ENCODE measurements at places on chromosomes 4 and X.
A peak's percentile ranks its signal among the peaks of the same experiment; 100 is the strongest.

DNA sequence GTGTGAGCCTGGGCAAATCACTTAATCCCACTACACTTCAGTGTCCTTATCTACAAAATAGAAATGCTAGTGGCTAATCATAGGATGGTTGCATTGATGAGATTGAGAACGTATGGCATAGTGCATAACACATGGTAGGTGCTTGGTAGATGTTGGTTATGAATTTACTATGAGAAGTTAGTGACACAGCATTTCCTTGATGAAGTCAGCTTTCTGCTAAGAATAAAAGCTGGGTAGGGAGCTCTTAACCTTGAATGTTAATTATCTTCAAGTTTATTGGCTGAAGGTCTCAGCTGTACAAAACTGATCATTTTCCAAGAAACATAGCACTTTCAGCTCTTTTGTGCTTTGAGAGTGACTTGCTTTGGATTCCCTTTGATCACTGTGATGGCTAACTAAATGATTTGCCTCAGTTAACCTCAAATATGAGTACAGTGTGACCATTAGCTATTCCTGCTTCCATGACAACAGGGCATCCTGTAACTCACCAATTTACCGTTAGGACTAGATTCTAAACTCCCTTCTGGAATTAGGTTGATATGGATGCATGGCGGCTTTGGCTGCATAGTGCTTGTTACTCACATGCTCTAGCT lies 17.8 kb downstream of the PDK3 start:
- no peak for DNase-seq

- DNase-seq = no peak
These were observed 24.5 kb downstream of the IL15 start for GRCh38 chr4:141660880-141661279.

GRCh38 chr4:75997946-75998345 lies 7.2 kb upstream of the SDAD1 start:
- no peak for DNase-seq

GRCh38 chr4:107989162-107989536 lies 540 bp upstream of the HADH start:
- no peak for DNase-seq

- no peak for DNase-seq
These were observed 639.7 kb upstream of the AGA start for GRCh38 chr4:178081896-178082295.

- no peak for DNase-seq
These were observed 98.8 kb upstream of the STX18 start for GRCh38 chr4:4640692-4641091.

- no peak for DNase-seq
These were observed 936 bp downstream of the TMEM144 start for GRCh38 chr4:158211222-158211621.

DNA sequence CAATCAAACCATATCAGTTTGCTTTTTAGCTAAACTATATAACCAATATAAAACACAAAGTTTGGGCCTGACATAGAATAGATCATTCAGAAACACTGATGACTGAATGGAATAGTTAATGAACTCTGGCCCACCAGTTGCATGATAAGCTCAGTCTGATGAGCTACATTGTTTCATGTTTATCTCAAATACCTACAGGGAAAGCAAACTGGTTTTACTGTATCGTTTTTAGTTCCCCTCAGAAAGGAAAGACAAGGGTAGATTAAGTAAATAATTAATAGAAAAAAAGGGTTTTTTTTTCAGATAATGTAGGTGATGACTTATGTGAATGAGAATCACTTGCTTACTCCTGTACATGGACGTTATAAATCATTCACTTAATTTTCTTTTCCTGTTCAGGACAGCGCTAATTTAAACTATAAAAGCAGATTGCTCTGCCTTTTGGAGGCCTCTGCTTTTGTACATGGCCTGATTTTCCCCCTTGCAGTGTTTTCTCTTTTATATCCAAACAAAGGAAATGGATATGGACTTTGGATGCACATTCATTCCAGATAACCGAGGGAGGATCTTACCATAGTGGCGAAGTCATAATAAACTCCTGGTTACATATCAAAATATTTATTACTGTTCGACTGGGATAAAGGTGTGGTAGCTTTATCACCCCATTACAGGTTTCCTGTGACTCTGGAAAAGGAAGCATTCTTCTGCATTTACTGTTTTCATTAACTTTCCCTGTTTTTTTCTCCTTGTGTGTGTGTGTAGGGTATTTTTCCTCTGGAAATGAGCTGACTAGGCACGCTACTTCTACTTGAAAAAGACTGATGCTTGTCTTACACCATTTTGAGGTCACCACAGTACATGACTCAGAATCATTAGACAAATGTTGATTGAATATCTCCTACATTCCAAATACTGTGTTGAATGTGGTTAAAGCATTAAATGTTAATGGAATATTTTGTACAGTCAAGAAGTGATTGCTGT lies 373.1 kb upstream of the HS3ST1 start:
- DNase-seq = no peak

GRCh38 chr4:185398618-185399017 lies 2.0 kb downstream of the ANKRD37 start:
- DNase-seq = no peak

GRCh38 chrX:114800719-114801118 lies 216.7 kb downstream of the IL13RA2 start:
- DNase-seq = no peak

DNA sequence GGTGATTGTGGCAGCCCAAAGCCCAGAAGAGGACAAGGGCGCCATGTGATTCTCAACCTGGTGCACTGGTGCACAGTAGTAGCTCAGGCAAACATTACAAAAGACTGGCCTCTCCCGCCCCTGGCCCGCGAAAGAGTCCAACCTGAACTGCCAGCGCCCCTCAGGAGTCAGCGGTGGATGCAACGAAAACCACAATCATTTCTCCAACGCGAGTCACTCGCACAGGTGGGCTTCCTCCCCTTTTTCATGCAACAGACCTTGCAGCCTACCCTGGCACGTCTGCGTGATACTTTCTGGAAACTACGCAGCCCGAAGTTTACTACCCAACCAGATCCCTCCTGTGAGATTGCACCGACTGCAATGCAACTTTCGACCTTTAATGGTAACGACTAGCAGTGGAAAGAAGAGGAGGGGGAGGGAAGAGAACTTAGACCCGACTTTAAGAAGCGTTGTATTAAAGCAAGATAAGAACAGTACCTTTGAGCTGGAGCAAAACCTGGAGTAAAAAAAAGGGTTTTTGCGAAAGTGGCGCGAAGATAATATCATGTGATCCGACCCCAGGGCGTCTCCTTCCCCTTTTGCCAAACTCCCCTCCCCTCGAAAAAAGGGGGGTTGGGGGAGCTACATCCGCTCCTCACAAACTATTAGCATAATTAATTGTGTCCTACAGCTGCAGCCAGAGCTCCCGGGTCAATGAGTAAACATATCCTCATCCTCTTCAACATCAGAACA lies 63.3 kb upstream of the CCDC160 start:
- DNase-seq = no peak

- DNase-seq = peak; percentile 40
These were observed 149.9 kb downstream of the CHIC2 start for GRCh38 chr4:53914313-53915016.

GRCh38 chr4:54726907-54727306 lies 69.2 kb downstream of the KIT start:
- DNase-seq = no peak

GRCh38 chrX:20333672-20334071 lies 67.0 kb upstream of the RPS6KA3 start:
- no peak for DNase-seq

- DNase-seq = no peak
These were observed 132.3 kb upstream of the PTCHD1 start for GRCh38 chrX:23202326-23202725.

DNA sequence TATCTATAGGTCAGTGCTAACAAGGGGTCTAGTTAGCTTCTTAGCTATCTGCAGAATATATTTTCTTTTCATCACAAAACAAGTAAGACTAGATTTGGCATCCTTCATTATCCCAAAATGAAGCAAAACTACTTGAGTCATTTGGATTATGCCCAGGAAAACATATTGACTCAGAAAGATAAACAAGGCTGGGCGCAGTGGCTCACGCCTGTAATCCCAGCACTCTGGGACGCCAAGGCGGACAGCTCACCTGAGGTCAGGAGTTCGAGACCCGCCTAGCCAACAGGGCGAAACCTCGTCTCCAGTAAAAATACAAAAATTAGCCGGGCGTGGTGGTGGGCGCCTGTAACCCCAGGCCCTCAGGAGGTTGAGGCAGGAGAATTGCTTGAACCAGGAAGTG lies 18.0 kb upstream of the MND1 start:
- no peak for DNase-seq

DNA sequence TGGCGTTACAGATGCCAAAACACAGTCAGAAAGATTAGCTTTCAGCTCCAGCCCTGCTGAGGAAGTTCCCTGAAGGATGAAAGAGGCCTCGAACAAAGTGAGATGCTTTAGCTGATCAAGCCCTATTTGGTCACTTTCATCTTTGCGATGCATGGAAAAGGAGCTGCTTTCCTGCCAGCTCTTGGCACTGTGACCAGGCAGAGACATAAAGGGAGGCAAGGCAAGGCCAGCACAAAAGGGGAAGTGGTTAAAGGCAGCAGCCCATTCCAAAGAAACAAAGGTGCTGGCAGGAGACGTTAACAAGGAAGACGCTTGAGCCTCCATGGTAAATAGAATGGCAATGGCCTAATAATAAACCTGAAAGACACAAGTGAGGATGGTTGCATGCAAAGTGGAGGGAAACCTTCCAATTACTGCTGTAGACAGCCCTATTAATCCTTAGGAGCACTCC lies 617.1 kb upstream of the INTU start:
- DNase-seq = peak; percentile 56

- peak; percentile 30 for DNase-seq
These were observed 654.9 kb upstream of the HTR2C start for GRCh38 chrX:113929004-113929403.

DNA sequence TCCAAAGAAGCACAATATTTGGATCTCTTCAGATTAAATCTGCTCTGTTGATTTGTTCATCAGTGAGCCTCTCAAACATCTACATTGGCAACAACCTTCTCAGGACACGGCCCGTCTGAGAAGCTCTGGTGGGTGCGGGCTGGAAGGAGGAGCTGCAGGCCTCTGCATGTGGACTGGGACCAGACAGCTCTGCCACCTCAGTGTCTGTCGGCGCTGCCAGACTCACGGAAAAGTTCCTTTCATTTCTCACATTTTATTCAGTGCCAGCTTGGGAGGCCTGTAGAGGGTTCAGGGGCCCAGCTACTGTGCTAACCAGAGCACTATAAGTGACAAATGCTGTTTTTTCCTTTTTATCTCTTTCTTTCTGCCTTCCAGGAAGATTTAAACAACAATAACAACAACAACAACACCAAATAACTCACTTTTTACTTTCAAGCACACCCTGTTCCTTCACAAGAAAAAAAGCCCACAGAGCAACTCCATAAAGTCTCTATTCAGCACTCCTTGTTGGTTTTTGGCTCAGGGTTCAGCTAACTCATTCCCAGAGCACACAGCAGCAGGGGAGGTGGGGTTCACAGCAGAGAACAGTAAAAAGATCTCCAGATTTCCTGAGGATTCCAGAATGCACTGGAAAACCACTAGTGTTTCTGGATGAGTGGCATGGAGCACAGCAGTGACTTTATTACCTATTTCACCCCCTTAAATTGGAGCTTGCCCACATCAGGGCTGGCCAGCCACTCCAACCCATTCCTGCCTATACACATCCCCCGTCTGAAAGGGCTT lies 23.2 kb upstream of the HOPX start:
- no peak for DNase-seq

- DNase-seq = no peak
These were observed 47.2 kb downstream of the AFAP1 start for GRCh38 chr4:7892212-7893019.

DNA sequence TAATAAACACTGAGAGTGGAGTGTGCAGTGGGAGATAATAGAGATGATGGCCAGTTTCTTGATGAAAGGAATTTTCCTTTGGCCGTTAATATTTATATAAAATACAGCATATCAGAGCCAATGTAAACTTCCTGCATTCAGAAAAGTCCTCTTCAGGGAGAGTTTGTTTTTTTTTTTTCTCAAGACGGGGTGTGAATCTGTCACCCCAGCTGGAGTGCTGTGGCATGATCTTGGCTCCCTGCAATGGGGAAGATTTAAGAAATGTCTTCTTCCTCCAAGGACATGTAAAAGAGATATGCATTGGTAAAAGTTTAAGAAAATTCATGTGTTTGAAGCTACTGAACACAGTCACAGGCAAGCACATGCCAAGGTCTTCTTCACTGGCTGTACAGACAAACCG lies 25.4 kb upstream of the TBC1D9 start:
- DNase-seq = no peak

GRCh38 chr4:1367936-1368289 lies 20.9 kb downstream of the UVSSA start:
- DNase-seq = no peak

GRCh38 chrX:10608099-10608498 lies 12.3 kb downstream of the MID1 start:
- no peak for DNase-seq

- no peak for DNase-seq
These were observed 41.8 kb upstream of the AP1AR start for GRCh38 chr4:112189754-112190153.

- no peak for DNase-seq
These were observed 69.0 kb downstream of the KLHL13 start for GRCh38 chrX:118047446-118048186.

DNA sequence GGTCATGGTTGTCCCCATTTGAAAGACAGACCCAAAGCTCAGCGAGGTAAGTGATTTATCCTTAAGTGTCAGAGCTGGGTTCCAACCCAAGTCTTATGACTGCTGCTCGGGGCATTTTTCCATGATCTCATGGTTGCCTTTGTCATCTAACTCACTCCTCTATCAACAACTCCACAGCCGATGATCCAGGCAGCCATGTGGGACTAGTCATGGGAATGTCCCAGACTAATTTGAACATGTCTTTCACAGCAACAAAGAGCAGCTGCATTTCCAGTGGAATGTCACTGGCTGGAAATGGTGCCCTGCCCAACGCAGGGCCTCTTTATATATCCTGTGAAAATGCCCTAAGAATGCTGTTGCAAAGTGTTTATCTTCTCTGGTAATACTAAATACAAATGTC lies 284.8 kb upstream of the PPARGC1A start:
- no peak for DNase-seq

DNA sequence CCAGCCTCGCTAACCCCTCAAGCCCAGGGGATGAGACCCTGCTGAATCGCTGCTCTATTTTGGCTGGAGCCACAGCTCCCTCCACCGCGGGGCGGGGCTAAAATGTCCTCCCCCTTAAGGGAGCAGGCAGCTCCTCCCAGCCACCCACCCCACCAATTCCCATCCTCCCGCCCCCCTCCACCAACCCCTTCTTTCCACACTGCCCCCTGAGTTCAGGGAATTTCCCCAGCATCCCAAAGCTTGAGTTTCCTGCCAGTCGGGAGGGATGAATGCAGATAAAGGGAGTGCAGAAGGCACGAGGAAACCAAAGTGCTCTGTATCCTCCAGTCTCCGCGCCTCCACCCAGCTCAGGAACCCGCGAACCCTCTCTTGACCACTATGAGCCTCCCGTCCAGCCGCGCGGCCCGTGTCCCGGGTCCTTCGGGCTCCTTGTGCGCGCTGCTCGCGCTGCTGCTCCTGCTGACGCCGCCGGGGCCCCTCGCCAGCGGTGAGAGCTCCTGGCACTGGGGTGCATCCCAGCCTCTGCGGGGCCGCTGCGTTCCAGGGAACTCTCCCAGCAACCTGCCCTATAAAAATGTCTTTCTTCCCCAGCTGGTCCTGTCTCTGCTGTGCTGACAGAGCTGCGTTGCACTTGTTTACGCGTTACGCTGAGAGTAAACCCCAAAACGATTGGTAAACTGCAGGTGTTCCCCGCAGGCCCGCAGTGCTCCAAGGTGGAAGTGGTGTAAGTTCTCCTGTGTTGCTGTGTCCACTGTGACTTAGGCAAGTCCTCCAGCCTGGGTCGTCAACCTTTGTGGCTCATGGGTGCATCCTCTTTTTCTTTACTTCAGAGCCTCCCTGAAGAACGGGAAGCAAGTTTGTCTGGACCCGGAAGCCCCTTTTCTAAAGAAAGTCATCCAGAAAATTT lies at the start of gene CXCL6:
CXCL6 (plus strand) TSS at position 306 of the 907 bp plus-strand sequence; CDS start at position 379, 73 bp downstream.
- no peak for DNase-seq

Measured in Kasumi-1 (cell line).